ENCODE measurements at places on chromosomes 5 and 9. TPM values are rescaled to one million over a fixed set of nuclear protein-coding genes. Genes with fewer than 3 reads are reported as not detected.

GRCh38 chr5:58239731-58240130 is 220.2 kb downstream of the PLK2 start:
- no peak for DNase-seq

GRCh38 chr9:93299418-93300174 is 115.7 kb downstream of the WNK2 start:
- DNase-seq = no peak

GRCh38 chr5:98927242-98927988 is 1.4 kb downstream of the CHD1 start:
- peak; percentile 47 for DNase-seq

The ADAMTS13 gene
- 7.2 TPM for polyA plus RNA-seq

GRCh38 chr9:127850286-127850830 is 4.1 kb downstream of the ENG start:
- DNase-seq = no peak

The IL33 gene
- 47.0 TPM for polyA plus RNA-seq

GRCh38 chr5:1011741-1012312 is 3.2 kb downstream of the NKD2 start:
- DNase-seq = no peak

The ANXA2R gene
- 1.4 TPM for polyA plus RNA-seq

The MYORG gene
- polyA plus RNA-seq = 2.9 TPM

GRCh38 chr9:131324736-131325679 is 35.5 kb downstream of the PLPP7 start:
- DNase-seq = no peak

Data from left renal pelvis (tissue), 4 donors.